GM06990 (cell line): ENCODE measurements at places on chromosomes 5 and 9.

GRCh38 chr5:14367364-14367763 lies 214.2 kb upstream of the OTULINL start:
- DNase-seq: no peak

GRCh38 chr9:1047591-1048230 lies 2.4 kb upstream of the DMRT2 start:
- no peak for DNase-seq

DNA sequence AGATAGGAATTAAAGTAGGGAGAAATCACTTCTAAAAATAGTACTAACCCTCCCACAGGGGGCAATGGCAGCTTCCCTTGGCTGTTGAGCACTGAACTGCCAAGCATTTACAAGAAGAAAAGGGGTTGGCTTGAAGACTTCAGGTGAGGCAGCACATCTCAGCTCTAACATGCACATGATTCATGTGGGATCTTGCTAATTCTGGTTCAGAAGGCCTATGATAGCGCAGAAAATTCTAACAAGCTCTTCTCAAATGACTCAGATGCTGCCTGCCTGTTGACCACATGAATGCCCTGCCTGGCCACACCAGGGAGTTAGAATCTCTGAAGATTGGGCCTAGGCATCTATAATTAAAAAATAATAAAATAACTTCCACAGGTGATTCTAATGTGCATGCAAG lies 22.6 kb downstream of the CD180 start:
- DNase-seq: no peak

GRCh38 chr9:75083188-75083970 lies 4.6 kb downstream of the NMRK1 start:
- no peak for DNase-seq

GRCh38 chr5:142382186-142382585 lies 57.4 kb upstream of the SPRY4 start:
- DNase-seq: no peak

- DNase-seq: no peak
These were observed 9.3 kb upstream of the PTPN3 start for GRCh38 chr9:109507421-109507838.

DNA sequence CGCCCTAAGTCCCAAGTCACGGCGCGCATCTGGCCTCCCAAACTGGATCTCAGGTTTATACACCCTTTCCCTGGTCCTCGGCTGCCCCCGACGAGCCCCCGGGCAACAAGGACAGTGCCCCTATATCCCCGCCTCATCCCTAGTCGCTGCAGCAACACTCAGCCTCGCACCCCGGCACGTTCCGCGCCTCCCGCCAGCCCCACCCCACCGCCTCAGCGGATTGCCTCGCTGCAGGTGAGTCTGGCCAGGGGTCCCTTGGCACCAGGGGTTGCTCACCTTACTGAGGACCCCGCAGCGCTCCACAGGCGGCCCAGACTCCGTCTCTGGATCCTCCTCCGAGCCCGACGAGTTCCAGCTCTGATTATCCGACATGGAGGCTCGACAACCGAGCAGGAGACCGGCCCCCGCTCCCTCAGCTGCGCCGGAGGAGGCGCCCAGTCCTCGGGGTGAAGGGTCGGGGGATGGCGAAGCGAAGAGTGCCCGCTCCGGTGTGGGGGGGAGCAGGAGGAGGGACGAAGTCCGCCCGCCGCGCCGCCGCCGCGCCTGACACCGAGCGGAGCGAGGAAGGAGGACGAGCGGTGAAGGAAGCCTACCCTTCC lies 494 bp downstream of the CERT1 start:
- peak; percentile 65 for DNase-seq

DNA sequence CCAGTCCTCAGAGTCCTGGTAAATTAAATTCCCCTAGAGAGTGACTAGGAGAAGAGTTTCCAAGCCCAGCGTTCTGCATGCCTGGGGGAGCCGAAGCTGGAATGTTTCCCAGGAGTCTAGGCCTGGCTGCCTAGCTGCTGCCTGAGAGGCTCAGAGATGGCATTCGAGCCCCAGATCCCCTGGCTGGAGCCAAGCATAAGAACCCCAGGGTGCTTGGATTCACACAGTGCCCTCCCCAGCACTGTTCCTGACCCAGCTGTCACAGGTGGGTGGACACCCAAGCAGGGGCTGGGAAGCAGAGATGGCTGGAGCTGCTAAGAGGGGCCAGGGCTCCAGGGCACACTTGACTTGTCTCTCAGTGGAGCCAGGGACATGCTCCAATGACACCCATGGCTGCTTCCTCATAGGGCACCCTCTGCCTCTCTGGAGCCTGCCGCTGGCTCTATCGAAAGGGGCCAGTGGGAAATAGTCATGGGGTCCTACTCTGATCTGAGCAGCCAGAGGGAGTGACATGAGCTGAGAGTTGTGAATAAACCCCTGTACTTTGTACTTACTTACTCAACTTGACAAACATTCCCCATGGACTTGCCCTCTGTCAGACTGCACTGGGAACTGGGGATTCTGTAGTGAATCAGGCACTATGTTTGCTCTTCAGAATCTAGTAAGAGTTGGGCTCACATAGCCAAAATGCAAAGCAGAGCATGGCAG lies 62.6 kb upstream of the XPA start:
- no peak for DNase-seq

DNA sequence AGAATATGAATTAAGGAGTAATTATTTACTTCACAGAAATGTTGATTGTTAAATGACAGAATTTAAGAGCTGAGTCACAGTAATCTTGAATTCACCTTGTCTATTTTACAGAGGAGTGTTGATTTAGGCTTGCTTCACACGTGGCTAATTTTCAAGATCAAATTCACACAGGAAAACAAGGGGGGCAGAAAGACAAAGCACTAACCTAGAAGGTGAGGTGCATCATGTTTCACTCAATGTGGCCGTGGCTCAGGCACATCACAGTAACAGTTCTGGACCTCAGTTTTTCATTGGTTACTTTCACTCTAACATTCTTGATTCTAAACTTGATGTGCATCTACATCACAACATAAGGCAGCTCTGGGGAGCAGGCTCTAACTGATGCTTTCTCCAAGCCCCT lies 69.6 kb upstream of the GNAQ start:
- no peak for DNase-seq

DNA sequence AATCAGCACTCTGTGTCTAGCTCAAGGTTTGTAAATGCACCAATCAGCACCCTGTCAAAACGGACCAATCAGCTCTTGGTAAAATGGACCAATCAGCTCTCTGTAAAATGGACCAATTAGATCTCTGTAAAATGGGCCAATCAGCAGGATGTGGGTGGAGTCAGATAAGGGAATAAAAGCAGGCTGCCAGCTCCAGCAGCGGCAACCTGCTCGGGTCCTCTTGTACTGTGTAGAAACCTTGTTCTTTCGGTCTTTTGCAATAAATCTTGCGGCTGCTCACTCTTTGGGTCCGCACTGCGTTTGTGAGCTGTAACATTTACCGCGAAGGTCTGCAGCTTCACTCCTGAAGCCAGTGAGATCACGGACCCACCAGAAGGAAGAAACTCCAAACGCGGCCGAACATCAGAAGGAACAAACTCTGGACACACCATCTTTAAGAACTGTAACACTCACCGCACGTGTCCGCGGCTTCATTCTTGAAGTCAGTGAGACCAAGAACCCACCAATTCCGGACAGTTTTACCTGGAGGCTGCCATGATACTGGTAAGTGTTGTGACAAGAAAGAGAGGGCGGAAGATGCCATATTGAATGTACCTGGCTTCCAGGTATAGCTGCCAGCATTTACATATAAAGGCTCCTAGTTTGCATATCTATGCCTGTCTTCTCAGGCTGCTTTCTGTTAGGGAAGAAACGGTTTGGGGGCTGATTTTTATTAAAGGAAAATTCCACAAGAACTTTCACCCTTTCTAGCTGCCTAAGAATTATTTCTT lies 758.5 kb upstream of the CTNND2 start:
- DNase-seq: no peak

DNA sequence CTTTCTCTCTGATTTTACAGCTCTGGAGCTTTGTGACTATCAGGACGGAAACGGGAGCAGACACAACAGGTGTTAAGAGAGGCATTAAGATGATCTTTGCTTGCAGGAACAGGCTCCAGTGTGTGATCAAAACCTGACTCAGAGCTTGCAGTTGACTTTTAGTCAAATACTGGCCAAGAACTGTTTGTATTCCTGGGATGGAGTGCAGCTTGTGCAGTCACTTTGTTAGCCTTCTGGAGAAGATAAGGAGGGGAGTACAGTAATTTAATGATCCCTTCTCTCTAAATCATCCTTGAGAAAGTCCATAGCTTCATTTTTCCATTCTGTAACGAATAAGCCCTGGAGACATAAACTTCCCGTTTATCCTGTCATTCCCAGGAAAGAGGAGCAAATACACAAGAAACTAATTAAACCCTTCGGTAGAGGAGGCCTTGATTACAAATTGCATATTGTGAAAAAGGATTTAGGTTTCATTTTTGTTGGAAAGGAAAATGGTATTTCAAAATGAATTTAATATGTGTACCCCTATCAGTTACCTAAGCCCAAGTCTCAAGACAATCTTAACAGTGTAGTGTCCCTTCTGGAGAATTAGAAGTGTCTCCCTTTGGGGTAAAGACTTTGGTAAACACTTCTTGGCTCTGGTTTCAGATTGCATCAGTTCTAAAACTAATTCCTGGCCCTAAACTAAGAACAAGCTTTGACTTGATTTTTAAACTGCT lies 3.1 kb upstream of the STOM start:
- DNase-seq: no peak

- DNase-seq: peak; percentile 20
These were observed 2.9 kb downstream of the OR2S2 start for GRCh38 chr9:35954942-35955546.

GRCh38 chr5:95770830-95771708 lies 39.9 kb downstream of the RHOBTB3 start:
- no peak for DNase-seq

- DNase-seq: no peak
These were observed 25.5 kb downstream of the ABHD17B start for GRCh38 chr9:71885467-71885866.

DNA sequence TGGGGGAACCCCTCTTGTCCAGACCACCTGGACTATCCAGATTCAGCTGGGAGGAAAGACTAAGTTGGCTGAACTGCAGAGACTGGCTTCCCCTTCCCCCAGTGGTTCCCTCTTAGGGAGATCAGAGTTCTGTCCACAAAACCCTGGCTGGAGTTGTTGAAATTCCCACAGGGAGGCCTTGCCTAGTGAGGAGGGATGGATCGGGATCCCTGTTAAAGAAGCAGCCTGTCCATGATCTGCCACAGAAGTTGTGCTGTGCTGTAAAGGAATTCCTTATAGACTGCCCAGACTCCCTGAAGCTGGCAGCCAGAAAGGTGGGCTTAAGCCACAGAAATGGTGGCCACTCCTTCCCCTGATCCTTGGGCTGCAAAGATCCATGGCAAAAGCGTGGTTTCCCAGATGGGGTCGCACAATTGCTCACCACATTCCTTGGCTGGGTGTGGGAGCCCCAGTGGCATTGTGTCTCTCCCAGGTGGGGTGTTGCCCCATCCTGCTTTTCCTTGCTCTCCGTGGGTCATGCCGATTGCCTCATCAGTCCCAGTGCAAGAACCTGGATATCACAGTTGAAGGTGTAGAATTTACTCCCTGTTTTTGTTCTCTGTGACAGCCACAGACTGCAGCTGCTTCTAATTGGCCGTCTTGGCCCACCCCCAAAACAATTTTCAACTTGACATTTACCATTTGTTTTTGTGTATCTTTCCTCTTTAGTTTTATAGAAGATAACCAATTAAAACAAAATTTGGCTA lies 342.4 kb downstream of the FGF10 start:
- no peak for DNase-seq

- no peak for DNase-seq
These were observed 1505.2 kb upstream of the CDH9 start for GRCh38 chr5:28543473-28544098.

DNA sequence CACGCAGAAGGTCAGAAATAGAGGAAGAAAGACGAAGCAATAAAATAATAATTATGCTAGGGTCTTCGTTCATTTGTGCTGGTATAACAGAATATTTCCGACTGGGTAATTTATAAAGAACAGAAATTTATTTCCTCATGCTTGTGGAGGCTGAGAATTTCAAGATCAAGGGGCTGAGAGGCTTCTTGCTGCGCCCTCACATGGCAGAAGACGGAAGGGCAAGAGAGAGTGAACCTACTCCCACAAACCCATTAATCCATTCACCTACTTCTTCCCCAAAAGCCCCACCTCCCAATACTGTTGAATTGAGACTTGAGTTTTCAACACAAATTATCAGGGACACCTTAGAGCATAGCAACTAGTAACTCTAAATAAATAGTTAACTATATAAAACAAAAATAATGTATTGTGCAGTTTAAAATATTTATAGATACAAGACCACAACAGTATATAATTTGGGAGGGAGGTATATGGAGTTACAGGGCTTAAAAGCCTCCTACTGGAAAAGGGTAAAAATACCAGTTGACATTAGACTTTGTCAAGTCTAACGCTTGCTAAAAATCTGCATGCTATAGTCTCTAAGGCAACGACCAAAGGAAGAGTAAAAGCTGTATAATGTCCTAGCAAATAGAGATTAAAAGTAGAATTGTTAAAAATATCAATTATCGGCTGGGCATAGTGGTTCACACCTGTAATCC lies 40.3 kb upstream of the NAA35 start:
- no peak for DNase-seq

DNA sequence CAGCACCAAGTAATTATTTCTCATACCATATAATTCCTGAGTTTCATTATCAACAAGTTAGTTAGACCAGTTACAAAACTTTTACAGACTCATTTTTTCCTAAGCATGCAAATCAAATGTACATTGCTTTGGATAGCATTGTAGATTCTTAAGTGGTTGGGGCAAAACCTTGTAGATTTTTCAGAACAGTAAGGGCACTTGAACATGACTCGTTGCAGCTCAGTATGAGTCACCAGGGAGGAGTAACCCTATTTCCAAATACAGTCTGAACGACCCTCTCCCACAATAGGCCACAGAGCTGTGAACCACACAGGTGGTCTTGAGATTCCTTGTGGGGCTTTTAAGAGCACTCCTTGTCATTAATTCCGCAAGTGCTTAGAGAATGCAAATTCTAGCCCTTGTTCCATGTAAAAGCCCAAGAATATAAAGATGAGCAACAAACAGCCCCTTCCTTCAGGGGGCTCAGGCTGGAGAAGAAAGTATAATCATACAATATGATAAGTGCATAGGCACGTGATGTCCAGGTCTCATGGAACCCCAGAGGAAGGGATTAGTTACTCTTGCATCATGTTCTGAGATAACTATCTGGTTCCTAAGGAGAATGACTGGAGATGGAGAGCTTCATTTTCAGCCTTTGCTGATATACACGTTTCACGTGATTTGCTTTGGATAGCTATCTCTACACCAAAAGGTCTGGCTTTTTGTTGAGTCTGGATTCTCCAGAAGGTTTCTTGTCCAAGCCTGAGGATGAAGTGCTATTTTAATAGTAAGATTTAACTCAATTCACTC lies 295.7 kb downstream of the KCNN2 start:
- no peak for DNase-seq
